Tongue (tissue), 3 donors: ENCODE measurements at places on chromosomes 5 and 9. TPM values are rescaled to one million over a fixed set of nuclear protein-coding genes. Genes with fewer than 3 reads are reported as not detected.

The PCDHGB6 gene
- 9.3 TPM for total RNA-seq

The CCDC192 gene
- 0.31 TPM for total RNA-seq

The OR5C1 gene
- total RNA-seq, result not detected

The MCIDAS gene
- total RNA-seq, result not detected

The TAF1L gene
- 0.21 TPM for total RNA-seq

- no peak for DNase-seq
These were observed 880.9 kb upstream of the SEMA6A start for GRCh38 chr5:117455236-117456233.

DNA sequence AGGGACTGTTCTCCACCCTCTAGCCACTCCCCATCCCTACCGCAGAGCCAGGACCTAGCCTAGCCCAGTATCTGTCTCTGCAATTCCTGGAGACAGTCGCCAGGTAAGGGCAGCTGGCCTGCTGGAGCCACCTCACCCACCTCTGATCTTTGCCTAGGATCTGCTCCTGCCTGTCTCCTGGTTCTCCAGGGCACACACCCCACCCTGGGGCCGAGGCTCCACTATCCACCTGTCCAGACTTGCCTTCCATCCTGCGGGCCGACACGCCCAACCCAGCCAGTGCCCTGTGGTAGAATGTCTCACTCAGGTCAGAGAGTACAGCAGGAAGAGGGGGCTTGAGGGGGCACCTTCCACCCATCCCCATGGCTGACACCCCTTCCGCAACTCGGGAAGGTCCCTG lies 15.7 kb upstream of the AQP7 start:
- DNase-seq, result no peak

DNA sequence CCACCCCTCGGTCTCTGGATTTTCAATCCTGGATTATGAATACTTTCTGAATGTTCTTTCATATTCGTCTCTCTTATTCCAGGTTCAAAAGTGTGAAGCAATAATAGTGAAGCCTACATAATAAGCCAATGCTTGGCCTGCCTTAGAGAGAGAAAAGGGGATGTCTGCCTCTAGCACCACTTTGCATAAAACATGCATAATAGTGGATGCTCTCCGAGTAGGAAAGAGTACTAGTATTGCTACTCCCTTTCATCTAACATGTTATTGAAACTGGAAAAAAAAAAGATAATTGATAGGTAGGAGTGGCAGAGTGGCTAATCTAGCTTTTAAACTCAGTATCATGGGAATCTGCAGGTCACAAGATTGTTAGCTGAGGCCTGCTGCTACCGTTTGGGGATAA lies 158.1 kb downstream of the SPATA31D1 start:
- DNase-seq, result no peak

DNA sequence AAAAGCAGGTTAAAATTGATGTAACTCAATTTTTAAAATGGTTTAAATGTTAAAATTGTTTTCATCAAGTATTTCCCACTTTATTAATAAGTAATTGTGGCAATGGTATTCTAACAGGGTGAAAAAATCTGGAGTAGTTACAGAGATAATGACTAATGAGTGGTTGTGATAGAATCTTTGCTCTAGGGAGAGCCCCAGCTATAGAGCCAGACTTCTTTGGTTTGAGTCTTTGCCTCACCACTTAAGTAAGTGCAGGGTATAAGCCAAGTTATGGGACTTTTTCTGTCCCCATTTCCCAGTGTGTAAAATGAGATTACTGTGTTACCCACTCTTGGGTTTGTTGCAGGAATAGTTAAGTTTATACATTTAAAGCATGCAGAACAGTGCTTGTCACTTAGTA lies 158.1 kb downstream of the FER start:
- DNase-seq, result no peak
